Stimulated activated CD8-positive, alpha-beta memory T cell treated with anti-CD3 and anti-CD28 coated beads, Interleukin-15, amount 100 ng/mL, for 1 hour (primary cell): ENCODE measurements at places on chromosomes 12 and 14.

DNA sequence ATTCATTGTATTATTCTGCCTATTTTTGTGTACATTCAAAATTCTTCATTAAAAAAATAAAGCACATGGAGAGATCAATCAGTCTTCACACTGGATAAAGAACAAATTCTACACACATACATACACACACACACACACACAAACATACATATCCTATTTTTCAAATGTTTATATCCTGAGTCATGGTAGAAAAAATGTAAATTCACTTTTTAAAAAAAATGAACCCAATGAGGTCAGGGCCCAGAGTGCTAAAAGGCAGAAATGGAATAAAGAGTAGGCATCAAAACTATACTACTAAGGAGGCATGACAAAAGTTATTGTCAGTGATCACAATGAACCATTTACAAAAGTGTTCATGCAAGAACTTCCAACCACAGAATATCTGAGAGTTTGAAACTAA, 17.3 kb downstream of the GALC start:
- no peak for DNase-seq

GRCh38 chr12:113220593-113221180, 577 bp upstream of the TPCN1 start:
- no peak for DNase-seq

DNA sequence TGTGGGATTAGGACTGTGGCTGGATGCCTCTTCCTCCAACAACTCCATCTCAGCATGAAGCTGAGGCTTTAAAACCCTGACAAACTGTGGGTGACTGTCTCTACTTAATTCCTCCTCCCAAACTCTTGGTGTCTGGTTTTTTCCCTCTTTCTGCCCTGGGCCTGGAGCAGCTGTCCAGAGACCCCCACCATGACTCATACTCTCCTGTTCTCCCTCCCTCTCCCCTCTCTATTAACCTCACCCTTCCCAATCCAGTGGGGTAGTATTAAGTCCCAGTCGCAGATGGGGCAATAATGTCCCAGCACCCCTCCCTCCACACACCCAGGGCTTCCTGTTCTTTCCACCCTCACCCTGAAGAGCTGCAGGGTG, 2.0 kb upstream of the DNAJC14 start:
- DNase-seq = no peak

DNA sequence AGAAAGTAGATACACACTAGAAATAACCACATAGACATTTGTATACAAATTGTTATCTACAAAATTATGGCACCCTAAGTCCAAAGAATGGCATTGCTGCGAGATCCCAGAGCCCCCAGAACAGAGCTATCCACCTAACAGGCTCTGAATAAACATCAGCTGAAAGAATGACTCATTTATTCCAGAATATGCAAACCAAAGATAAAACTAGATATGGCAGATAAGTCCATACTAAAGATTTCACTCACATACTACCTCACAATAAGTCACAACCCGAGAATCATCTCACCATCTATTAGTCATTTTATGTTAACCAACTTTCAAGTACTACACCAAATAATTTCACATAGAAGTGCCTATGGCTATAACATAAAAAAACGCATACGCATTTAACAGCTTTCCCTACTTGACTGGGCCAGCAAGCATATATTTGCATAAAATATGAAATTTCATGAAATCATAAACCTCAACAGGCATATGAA, 5.6 kb downstream of the CNIH1 start:
- DNase-seq = no peak

DNA sequence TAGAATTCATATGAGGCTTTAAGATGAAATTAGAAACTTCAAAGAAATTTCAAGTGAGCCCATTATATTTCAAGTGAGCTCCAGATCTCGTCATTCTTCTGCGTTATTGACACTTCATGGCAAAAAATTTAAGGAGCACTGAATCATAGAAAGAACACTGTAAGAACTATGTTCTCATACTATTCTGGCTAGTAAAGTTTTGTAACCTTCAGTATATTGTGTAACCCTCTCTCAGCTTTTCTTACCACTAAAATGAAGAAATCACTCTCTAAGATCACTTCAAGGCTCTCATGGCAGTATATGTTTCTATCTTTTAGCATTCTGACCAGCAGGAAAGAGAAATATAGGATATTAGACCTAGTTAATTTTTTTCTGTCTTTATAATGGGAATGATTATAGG, 6.3 kb downstream of the GPHN start:
- no peak for DNase-seq

GRCh38 chr12:3523058-3523457, 32.1 kb downstream of the PRMT8 start:
- no peak for DNase-seq

- no peak for DNase-seq
These were observed 29.0 kb upstream of the PLEKHG7 start for GRCh38 chr12:92673756-92674155.

DNA sequence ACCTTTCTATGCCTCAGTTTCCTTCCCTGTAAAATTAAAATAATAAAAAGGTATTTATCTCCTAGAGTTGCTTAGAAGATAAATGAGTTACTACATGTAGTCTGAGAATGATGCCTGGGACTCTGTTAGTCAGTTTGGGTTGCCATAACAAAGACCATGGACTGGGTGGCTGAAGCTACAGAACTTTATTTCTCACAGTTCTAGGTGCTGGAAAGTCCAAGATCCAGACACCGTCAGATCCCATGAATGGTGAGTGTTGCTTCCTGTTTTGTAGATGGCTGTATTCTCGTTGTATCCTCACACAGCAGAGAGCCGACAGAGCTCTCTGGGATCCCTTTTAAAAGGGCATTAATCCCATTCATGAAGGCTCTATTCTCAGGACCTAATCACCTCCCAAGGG, 64.0 kb upstream of the LTA4H start:
- no peak for DNase-seq

DNA sequence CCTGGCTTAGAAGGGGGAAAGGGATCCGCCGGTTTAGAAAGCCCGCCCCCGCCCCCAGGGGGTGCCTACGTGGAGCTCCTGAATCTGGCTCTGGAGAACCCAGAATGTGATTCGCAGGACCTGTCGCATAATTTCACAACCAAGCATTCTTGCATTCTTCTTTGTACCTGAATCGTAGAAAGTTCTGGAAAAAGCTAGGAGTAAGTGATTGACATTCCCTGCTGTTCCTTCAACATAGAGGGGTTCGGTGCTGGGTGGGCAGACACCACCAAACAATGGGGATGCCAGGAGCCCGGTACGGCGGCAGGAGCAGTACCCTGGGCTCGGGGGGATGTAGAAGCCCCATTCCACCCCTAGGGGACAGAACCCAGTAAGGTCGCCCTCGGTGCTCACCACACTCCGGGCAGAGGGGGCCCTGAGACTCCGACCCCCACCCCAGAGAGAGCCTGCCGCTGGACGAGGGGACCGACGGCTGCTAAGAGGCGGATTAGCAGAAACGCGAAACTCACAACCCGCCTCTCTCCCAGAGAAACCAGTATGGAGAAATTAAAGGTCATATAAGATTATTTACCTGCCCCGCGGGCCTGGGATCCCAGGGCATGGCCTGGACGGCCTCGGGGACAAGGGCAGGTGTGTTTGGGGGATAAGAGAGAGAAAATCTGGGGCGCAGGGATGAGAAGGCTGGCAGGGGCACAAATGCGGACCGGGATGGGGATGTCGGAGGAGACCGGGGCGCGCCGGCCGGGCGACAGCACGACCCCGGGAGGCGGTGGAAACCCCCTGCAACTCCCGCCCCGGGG, 520 bp downstream of the CSRP2 start:
- DNase-seq = no peak

DNA sequence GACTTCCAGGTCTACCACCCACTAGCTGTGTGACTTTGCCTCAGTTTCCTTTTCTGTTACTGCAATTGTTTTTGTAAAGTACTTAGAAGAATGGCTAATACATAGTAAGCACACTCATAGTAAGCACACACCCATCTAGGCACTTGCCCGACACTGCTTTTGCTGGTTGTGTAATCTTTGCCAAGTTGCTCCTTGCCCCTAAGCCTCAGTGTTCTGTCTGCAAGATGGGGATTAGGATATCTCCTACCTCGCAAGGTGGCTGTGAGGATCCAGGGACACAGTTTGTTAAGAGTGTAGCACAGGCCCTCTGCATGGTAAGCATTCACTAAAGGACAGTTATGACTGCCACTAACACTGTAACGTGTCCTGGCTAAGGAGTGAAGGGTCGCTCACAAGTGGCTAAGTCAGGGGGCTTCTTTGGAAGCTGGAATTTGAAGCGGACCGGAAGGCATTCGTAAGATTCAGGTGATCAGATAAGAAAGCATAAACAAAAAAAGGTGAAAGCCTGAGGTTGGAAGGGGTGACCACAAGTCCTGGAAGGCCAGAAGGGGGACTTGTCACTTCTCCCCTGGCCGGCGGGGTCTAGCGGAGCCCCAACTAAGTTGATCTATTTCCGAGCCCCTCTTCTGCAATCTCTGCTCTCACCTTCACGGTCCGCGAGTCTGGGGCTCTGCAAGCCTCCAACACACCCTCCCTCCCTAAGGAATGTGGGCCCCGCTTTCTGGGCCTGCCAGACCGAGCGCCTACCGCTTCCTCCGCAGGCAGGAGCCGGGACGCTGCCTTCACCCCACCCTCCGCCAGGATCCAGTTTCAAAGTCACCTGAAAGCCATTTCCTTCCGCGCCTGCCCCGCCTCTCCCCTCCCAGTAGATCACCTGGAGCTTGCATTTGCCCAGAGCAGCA, 1.5 kb upstream of the PLEKHG3 start:
- DNase-seq = no peak

- DNase-seq = no peak
These were observed 27.1 kb upstream of the MANSC4 start for GRCh38 chr12:27807063-27807703.

- DNase-seq = no peak
These were observed 40.9 kb downstream of the BEST3 start for GRCh38 chr12:69658203-69658602.

DNA sequence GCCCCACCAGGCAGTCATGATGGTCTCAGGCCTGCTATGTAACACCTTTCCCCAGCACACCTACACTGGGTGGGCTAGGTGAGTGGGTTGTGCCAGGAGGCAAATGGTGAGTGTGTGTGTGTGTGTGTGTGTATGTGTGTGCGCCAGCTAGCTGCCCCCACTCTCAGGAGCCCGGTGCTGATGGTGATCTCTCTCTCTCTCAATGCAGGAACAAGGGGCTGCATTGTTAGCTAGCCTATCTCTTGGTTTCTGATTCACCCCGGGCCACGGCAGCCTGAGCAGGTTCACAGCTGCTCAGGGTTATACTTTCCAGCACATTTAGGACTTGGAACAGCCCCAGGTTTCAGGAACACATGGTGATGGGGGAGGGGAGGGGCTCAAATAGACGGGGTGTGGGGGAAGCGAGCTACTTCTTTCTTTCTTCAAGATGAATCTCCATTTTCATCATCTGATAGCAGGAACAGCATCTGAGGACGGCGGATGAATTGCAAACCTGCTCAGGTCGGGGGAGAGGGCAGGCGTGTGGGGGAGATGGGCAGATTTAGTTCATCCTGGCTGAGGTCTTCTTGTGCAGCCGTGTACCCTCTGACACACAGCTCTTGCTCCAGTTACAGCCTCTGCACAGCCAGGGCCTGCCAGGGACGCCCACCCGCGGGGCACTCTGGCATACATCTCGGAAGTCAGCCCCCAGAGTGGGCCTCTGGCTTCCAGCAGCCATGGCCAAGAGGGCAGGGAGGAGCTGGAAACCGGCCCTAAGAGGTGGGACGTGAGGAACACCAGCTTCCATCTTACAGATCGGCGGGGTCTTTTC, 137.6 kb downstream of the ZFP36L1 start:
- DNase-seq = no peak

DNA sequence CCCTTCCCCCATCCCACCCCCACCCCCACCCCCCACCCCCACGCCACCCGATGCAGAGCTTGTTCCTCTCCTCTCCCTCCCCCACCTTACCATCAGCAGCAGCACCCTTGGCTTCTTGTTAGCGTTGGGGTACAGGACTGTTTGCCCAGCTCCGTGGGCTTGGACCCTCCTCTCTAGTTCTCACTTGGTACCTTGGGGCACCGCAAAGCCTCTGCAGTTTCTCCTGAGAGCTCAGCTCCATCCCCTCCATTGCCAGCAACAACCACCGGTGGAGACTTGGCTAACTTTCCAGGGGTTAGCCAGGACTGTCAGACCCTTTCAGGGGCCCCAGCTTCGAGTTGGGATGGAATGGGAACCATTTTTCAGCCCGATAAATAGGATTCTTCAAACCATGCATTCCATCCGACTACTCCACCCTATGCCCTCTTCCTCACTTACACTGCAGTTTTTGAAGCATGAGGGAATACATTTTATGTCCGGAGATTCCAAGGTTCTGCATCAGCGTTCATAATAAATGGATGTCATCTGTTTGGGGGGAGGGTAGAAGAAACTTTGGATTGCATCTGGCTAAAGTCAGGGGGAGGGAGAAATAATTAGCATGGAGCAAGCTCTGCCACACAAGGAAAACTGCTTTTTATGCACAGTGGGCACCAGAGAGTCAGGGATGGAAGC, 1.1 kb downstream of the SCN8A start:
- no peak for DNase-seq

DNA sequence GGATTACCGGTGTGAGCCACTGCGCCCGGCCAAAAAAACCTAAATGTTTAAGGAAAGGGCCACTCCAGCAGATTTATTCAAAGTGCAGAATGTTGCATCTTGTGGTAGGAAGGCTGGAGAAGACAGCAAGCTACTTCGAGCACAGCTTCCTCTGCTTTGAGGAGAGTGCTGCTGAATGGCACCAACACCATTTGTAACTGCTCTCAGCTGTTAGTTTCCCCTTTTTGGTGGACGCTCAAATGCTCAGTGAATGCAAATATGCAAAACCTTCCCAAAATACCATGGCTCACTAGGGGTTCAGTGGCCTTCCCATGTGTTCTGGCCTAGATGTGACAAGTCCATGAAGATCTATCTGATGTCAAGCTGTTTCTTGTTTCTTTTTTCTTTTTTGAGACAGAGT, 2.9 kb upstream of the TDRD9 start:
- no peak for DNase-seq

- no peak for DNase-seq
These were observed 10.1 kb downstream of the LRTM2 start for GRCh38 chr12:1830401-1830845.

GRCh38 chr12:76113800-76114757, 29.6 kb upstream of the NAP1L1 start:
- no peak for DNase-seq

DNA sequence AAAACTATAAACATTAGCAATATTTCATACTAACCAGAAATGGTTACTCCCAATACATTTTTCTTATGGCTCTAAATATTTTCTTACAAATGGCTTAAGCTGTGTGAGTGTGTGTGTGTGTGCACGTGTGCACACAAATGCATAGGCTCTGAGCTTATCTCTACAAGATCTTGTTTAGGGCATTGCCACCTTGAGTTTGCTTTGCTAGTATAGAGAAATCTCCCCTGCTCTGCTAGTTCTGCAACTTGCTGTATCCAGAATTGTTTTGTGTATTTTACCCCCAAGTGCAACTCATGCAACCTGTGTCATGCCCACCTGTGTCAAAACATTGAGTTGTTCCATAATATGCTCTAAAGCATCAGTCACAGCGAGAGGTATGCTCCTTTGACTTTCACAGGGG, 72.5 kb upstream of the DUSP6 start:
- DNase-seq = no peak

DNA sequence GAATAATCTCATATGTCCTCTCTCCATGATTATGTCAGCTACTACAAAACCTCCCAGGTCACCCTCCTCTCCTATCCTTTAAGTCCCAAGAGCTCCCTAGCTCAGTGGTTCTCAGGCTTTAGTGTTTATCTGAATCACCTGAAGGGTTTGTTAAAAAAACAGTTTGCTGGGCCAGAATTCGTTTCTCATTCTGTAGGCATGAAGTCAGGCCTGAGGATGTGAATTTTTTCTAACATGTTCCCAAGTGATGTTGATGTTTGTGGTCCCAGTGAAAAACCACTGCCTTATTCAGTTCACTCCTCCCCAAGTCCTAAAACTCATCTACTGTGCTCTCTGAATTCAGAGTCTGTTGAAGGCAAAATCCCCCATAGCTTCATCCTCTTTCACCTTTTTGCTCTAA, 241.4 kb downstream of the ETNK1 start:
- DNase-seq = no peak
